SW 1271 (cell line): ENCODE measurements at places on chromosomes 11 and 22.
A peak's percentile ranks its signal among the peaks of the same experiment; 100 is the strongest.

DNA sequence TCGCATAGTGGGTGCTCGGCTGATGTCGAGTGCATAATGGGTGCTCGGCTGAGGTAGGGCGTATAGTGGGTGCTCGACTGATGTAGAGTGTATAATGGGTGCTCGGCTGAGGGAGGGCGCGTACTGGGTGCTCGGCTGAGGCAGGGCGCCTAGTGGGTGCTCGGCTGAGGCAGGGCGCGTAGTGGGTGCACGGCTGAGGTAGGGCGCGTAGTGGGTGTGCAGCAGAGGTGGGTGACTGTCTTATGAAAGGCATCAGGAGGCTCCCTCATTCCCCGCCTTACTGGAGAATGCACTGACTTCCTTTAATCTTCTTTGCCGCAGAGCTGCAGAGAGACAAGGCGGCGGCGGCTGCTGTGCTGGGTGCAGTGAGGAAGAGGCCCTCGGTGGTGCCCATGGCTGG lies 33.8 kb downstream of the ARHGAP8 start:
- DNase-seq = no peak

DNA sequence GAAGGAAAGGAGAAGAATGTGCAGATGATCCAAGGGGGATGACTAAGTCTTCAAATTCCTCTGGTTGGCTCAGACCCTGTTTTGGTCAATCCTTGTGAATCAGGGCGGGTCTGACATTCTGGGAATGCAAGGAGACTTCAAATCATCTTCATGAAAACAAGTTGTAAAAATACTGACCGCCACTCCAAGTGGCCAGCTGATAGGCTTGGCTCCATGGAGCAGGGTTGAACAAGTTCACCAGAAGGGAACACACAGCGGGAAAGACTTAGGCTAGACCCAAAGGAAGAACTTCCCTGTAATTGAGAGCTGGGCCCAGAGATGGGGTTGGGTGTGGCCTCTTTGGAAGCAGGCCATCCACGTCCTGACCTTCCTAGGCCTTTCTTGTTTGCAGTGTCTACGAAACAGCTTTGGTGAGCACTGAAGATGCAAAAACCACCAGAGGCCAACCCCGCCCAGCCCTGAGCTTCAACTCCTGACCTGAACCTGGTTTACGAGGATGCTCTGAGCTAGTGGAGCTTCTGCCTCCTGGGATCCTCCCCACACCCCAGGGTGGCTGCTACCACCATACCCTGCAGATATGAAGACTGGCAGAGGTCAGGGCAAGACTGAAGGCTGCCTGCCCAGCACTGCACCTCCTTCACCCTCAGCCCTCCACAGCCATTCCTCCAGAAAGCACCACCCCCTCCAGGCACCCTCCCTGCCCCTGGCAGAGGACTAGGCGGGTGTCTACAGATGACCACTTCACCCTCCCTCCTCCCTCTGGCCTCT lies 26.1 kb downstream of the GDPD5 start:
- DNase-seq = peak; percentile 50

- peak; percentile 75 for DNase-seq
Measured at GRCh38 chr22:32020117-32020516, 22.9 kb upstream of the SLC5A1 start.

GRCh38 chr22:27660306-27660705 lies 141.2 kb downstream of the MN1 start:
- no peak for DNase-seq

DNA sequence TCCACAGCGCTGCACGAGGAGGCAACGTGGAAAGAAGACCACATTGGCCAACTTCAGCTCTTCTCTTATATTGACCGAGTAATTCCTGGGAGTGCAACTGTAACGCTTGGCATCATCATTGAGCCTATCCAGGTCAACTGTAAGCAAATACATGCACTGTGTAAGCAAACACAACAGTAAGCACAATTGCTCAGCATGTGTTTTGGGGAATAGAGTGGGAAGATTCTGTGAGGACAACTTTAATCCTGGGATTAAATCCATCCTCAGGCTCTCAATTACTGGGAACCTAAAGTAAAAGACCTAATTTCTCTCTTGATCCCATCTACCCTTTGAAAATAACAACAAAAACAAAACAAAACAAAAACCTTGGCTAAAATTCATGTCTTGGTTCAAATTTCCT lies 109.5 kb upstream of the DDI1 start:
- no peak for DNase-seq

DNA sequence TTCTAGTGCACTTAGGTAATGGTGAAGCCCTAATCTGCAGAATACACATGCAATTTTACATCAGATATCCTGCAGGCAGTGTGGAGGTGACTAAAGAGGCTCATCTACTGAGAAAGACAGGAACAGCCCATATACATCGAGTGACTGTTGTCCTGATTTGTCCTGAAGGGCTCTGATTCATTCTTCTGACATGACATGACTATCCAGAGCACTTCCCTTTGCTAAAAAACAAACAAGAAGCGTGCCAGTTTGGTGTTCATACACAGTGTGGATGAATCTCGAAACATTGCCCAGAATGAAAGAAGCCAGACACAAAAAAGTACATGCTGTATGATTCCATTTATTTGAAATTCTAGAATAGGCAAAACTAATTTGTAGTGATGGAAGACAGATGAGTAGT lies 48.0 kb upstream of the AMPD3 start:
- peak; percentile 68 for DNase-seq

- DNase-seq = no peak
Measured at GRCh38 chr11:34605481-34606325, 15.2 kb upstream of the EHF start.

- no peak for DNase-seq
Measured at GRCh38 chr22:32544953-32545558, 70.4 kb downstream of the FBXO7 start.

GRCh38 chr11:104668797-104669463 lies 229.3 kb downstream of the CASP12 start:
- DNase-seq = peak; percentile 47

DNA sequence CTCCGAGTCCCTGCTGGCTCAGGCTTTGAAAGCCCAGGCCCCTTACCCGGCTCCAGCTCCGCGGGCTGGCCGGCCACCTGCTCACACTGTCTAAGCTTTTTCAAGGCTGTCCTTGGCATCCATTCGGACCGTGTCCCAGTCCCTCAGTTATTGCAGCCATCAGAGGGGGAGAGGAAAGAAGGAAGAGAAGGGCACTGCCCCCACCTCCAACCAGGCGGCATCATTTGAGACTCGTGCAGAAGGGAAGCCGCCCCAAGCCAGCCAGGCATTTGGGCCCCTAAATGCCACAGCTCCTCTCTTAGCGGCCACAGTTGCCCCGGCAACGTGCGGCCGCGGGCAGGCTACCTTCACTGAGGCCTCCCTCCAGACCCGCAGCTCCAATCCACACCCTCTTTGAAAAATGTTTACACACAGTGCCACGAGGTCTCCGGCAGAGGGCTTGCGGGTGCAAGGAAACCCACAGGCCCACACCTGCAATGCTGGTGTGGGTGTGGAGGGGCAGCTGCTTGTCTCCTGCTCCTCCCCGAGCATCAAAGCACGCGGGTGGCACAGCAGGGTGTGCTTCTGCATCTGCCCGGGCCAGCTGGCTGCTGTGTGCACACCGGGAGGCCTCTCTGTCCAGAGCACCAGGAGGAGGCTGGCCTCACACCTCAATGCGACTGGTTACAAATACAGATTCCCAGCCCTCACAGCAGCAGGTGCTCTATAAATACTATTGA lies 124.4 kb downstream of the CTTN start:
- DNase-seq = no peak

GRCh38 chr11:8601376-8602133 lies 7.5 kb upstream of the STK33 start:
- DNase-seq = no peak

DNA sequence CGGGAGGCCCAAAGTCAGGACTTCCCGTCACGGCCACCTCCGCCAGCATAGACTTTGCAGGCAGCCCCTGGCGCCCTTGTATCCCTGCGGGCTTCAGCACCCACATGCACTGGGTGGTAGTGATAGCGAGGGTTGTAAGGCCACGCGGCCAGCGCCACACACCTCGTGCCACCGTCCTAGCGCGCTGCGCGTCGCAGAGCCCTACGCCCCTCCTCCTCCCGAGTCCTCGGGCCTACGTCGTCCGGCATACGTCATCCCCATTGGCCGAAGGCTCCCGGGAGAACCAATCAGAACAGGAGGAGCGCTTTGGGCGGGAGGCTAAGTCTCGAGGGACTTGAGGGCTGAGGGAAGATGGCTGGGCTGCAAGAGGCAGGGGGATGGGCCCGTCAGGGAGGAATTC lies 1.3 kb upstream of the BTBD18 start:
- no peak for DNase-seq

- DNase-seq = no peak
Measured at GRCh38 chr11:73645972-73646631, at the start of gene PLEKHB1. TSS of gene PLEKHB1 (plus strand) at chr11:73646581. CDS start at chr11:73646609, 28 bp downstream.

GRCh38 chr11:125171974-125172373 lies 7.4 kb downstream of the PKNOX2 start:
- DNase-seq = no peak

DNA sequence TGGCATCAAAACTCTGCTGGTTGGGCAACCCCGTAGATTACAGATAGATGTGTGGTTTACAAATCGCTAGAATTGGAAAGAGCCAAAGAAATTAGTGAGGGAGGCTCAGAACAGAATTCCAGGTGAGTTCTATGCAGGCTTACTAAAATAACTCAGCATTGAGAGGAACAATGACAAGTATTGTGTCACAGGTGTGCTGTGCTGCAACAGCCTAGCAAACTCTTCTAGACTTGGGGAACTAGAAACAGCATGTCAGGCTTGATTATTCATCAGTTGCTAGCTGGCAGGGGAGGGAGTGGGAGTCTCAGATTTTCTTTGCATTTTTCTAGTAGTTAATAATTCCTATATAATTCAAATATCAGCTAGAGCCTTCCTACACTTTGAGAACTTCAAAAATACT lies 26.3 kb upstream of the RASD2 start:
- no peak for DNase-seq

DNA sequence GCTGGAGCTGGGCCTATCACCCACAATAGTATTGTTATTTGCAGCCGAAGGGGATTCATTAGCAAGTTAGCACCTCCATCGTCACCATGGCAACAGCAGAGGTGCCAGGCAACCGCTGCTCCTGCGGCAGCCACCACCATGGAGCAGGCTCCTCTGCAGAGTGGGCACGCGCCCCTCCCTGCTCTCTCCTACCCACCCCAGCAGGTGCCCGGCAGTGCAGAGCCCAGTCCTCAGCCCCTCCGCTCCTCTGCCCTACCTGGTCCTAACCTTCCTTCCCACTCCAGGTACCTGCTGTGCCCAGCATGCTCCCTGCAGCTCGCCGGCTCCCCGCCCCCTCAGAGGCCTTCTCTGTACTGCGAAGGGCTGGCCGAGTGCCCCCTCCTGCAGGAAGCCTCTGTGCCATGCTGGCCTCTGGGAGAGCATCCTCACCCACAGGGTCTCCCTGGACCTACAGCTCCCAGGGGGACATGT lies 3.6 kb downstream of the DUSP8 start:
- DNase-seq = no peak

- no peak for DNase-seq
Measured at GRCh38 chr11:110094298-110095285, 1.4 kb downstream of the ZC3H12C start.

DNA sequence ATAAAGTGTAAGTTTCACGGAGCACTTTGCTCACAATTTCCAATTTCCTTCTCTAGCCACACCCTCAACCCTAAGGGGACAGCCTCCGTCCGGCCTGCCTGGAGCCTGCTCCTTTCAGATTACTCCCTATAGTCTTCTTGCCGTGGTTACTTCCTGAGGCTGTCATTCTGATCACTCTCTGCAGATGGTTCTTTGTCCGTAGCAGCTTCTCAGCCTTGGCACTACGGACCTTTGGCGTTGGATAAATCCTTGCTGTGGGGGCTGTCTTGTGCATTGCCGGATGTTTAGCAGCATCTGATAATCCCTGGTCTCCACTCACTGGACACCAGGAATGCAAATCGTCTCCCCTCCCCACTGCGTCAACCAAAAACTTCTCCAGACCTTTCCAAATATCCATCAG lies 447.5 kb upstream of the KIRREL3 start:
- no peak for DNase-seq
